ENCODE measurements at places on chromosomes 12 and 14. TPM values are rescaled to one million over a fixed set of nuclear protein-coding genes. Genes with fewer than 3 reads are reported as not detected.

DNA sequence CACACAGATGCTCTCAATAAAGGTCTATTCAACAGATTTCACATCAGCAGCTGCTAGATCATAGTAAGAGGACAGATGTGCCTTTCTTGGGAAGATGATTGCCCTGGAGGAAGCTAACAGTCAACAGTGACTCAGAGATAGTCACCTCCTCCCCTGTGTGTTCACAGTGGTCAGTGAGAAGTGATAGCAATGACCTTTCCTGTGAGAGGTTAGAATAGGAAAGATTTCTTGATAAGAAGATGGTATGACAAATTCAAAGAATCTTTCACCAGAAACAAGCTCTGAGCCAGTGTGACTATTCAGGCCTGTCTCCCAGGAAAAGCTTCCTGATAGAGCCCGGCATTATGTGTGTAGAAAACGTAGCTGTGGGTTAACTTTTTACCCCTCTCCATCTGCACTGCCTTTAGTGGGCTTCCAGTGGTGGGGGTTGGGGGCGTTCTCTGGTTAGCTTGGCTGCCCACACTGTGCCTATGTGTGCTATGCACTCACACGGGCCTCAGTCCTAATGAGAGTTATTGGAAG, 66.4 kb upstream of the ARHGAP5 start:
- H3K4me1 ChIP-seq, result no peaks in the 10 kb centered on the region
- no peak for DNase-seq
- no peak overlapping the region for H3K27ac ChIP-seq
- peaks cover 6% of the 10 kb centered on the region for H3K27me3 ChIP-seq
- no peak overlapping the region for H3K4me3 ChIP-seq

- H3K36me3 ChIP-seq, result no peaks in the 10 kb centered on the region
- DNase-seq, result no peak
- no peak overlapping the region for H3K27ac ChIP-seq
- no peak overlapping the region for H3K4me3 ChIP-seq
- H3K4me1 ChIP-seq, result no peaks in the 10 kb centered on the region
Measured at GRCh38 chr12:129937426-129937825, 33.6 kb upstream of the TMEM132D start.

- peaks cover 51% of the 10 kb centered on the region for H3K27me3 ChIP-seq
- no peaks in the 10 kb centered on the region for H3K36me3 ChIP-seq
- H3K4me3 ChIP-seq, result no peak overlapping the region
- H3K27ac ChIP-seq, result peak overlapping the region; percentile 38
- peaks cover 18% of the 10 kb centered on the region for H3K4me1 ChIP-seq
Measured at GRCh38 chr14:94345344-94346064, 22.4 kb upstream of the SERPINA6 start.

- no peaks in the 10 kb centered on the region for H3K4me1 ChIP-seq
- H3K36me3 ChIP-seq, result no peaks in the 10 kb centered on the region
- no peaks in the 10 kb centered on the region for H3K27me3 ChIP-seq
- H3K27ac ChIP-seq, result no peak overlapping the region
- no peak overlapping the region for H3K4me3 ChIP-seq
Measured at GRCh38 chr14:40240245-40240859, 808.1 kb upstream of the FBXO33 start.

DNA sequence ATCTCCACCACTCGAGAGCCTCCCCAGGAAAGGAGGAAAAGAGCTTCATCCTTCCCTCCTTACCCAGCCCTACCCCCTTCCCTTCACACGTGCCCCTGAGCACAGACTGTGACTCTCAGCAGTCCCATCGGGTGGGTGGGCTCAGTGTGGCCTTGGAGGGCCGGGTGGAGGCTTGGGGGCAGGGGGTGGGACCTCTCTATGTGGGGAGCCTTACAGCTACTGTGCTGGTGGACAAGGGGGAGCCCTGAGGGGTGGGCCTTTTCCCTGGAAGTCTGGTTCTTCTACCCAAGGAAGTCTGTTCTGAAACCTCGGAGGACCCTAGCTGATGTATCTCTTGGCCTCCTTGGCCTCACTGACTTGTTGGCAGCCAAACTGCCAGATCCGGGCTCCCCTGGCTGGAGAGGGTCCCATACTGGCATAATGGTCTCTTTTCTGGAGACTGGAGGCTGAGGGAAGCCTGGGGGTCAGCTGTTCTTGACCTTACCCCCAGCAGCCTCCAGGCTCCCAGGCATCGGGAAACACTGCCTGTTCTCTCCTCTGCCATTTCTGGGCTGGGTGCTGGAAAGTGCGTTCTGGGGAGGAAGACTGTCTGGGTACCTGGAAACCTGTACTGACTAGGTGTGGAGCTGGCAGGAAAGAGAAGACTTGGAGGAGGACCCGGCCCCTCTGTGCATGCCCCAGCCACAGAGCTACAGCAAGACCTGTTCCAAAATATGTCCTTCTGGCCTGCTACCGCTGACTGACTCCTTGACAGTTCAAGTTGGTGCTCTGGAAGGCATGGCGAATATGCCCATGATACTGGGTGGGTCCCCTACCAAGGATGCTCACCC, 7.6 kb downstream of the VASH1 start:
- no peak overlapping the region for H3K4me3 ChIP-seq
- DNase-seq, result no peak

DNA sequence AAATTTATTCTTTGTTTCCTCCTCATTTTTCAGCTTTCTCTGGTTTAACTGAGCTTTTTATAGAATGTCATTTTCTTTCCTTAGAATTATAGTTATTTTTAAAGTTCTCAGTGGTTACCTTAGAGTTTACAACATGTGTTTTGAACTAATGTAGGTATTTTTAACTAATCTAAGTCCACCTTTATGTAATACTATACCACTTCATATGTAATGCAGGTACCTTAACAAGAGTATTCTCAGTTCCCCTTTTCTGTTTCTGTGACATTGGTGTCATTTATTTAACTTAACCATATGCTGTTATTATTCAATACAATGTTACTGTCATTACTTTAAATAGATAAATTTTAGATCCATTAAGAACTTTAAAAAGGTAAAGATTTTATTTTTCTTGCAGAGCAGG, 30.3 kb upstream of the KCNC2 start:
- H3K27ac ChIP-seq, result no peak overlapping the region
- no peak for DNase-seq
- H3K36me3 ChIP-seq, result no peaks in the 10 kb centered on the region

DNA sequence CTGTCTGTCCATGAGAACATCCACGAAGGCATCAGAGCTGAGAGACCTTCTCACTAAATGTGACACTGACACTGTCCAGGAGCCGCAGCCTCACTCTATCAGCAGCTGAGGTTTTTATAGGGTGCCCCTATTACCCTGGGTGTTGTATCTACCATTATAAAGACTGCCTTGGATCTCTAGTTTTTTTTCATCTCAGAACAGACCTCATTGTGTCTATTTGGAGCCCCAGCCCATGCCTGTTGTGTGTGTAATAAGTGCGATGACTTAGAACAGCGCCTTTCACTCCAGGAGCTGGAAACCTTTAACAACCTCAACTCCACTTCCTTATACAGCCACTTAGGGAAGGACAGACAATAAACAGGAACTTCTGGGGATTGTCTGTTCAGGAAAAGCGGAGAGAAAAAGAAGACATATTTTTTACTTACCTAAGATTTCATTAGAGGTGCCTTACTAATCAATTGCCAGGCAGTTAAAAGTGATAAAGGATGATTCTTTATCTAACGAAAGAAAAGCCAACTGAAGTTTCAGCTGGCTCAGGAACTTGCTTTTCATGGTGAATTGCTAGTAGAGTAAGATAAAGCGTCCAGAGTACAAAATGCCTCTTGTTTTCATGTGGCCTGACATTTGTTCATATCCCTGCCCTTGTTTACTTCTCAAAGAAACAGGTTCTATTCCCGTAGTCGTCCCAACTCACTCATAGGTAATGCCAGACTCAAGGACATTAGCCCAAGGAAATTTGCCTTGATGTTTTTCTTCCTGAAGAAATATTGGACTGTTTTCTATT, 420.6 kb downstream of the RAD51B start:
- no peak overlapping the region for H3K27ac ChIP-seq
- H3K36me3 ChIP-seq, result peaks cover 3% of the 10 kb centered on the region
- H3K4me1 ChIP-seq, result peaks cover 11% of the 10 kb centered on the region
- no peaks in the 10 kb centered on the region for H3K27me3 ChIP-seq

- DNase-seq, result no peak
- H3K4me3 ChIP-seq, result no peak overlapping the region
- H3K27me3 ChIP-seq, result no peaks in the 10 kb centered on the region
- no peaks in the 10 kb centered on the region for H3K4me1 ChIP-seq
- H3K27ac ChIP-seq, result no peak overlapping the region
Measured at GRCh38 chr12:119660076-119660475, 7.9 kb upstream of the PRKAB1 start.

- DNase-seq, result no peak
- H3K4me1 ChIP-seq, result peaks cover 12% of the 10 kb centered on the region
- peak overlapping the region; percentile 44 for H3K4me3 ChIP-seq
- no peaks in the 10 kb centered on the region for H3K27me3 ChIP-seq
Measured at GRCh38 chr12:15534322-15534721, 212.0 kb downstream of the PTPRO start.

GRCh38 chr12:25884024-25884919, 74.2 kb upstream of the RASSF8 start:
- H3K4me1 ChIP-seq, result no peaks in the 10 kb centered on the region
- no peak overlapping the region for H3K4me3 ChIP-seq
- no peak for DNase-seq
- H3K36me3 ChIP-seq, result no peaks in the 10 kb centered on the region

The ISCU gene
- 69.5 TPM for total RNA-seq

The GUCY2C gene
- not detected for total RNA-seq

The PNN gene
- total RNA-seq, result 108 TPM

The USP44 gene
- 18.7 TPM for total RNA-seq

The RNASE7 gene
- total RNA-seq, result not detected

The TAS2R30 gene
- total RNA-seq, result 0.97 TPM

The PLEKHG7 gene
- total RNA-seq, result not detected

The SERPINA5 gene
- total RNA-seq, result not detected

The IFT43 gene
- total RNA-seq, result 9.0 TPM

The RD3L gene
- not detected for total RNA-seq
